ENCODE measurements at places on chromosomes 11 and 22.

DNA sequence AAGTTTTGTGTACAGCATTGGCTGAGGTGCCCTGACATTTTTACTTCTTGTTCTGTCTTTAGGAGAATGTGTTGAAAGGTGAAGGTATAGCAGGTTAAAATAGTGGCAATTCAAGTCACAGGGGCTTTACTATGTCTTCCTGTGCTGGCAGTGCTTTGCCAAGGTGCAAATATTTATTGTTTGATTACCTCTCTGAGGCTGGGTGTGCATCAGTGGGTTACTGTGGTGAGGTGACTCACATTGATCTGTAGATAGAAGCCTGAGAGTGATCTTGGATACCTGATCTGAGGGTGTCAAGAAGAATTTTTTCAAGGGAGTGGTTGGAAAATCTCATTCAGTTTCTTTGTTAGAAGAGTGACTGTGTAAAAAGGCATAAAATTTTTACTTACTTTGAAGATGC is 90.0 kb downstream of the ARHGAP42 start:
- no peak for DNase-seq

DNA sequence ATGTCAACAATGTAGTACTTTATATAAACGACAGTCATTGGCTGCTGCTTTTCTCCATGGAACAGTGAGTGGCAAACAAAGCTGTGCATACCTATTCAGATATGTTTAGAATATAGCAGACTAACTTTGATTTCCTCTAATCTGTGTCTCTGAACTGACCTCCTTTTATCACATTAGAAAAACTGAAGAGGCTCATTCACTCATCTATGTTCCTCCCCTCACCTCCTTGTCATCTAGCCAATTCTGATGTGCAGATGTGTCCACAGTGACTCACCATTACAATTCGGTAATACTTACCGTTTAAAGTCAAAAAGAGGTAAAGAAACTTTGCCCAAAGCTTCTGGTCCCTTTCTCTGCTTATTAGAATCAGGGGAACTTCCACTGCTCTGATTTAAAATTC is 51.5 kb upstream of the RPS13 start:
- peak; percentile 13 for DNase-seq

- DNase-seq = no peak
Measured at GRCh38 chr11:19664886-19665548, 47.6 kb upstream of the NAV2 start.

GRCh38 chr11:46305295-46305694 is 27.8 kb downstream of the CREB3L1 start:
- DNase-seq = no peak

- no peak for DNase-seq
Measured at GRCh38 chr11:120102864-120103122, 35.1 kb downstream of the TRIM29 start.

- DNase-seq = no peak
Measured at GRCh38 chr22:47225080-47225930, 462.9 kb downstream of the TBC1D22A start.

DNA sequence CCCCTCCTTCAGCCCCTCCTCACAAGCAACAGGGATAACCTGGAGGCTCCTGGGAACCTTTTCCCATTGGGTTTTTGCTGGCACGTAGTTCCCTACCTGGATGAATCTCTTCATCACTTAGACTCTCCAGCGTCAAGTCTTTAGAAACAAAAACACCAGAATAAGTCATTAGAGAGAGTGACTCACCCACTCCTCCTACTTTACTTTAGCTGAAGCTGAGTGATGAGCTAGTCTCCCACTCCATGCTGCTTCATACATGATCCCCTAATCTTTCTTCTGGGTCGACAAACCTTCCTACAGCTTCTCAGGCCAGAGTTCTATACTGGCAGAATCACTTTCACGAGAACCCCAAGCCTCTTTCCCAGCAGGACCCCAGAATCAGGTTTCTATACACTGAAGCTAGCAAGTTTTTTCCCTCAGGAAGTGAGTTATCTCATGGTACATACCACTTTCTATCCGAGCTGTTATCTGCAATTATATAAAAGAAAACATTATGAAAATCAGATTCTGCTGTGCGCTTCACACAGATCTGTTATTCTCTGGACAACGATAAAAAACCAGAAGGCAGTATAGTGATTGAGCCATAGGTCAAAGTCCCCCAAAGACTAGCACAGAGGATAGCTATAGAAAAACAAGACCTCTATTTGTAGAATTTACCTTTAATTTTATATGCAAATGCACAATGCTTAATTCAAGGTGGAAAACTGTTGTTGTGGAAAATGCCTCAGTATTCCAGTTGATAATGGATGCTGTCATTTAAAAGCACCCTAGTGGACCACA is 18.7 kb downstream of the DRICH1 start:
- DNase-seq = no peak

GRCh38 chr11:131691181-131692041 is 321.0 kb downstream of the NTM start:
- no peak for DNase-seq
